Ascending aorta (tissue), 2 donors: ENCODE measurements at places on chromosomes 4 and X.

- no peaks in the 10 kb centered on the region for H3K4me1 ChIP-seq
- peaks cover 5% of the 10 kb centered on the region for H3K36me3 ChIP-seq
- H3K27ac ChIP-seq, result no peak overlapping the region
- H3K4me3 ChIP-seq, result no peak overlapping the region
Observed at GRCh38 chr4:2295900-2296442, 34.1 kb upstream of the MXD4 start.

- H3K27me3 ChIP-seq, result no peaks in the 10 kb centered on the region
- H3K36me3 ChIP-seq, result no peaks in the 10 kb centered on the region
- H3K4me1 ChIP-seq, result peaks cover 4% of the 10 kb centered on the region
- peak; percentile 47 for DNase-seq
- H3K27ac ChIP-seq, result no peak overlapping the region
- H3K4me3 ChIP-seq, result no peak overlapping the region
Observed at GRCh38 chr4:25442863-25443307, 65.8 kb downstream of the ANAPC4 start.

GRCh38 chr4:12036450-12036849 lies 607.8 kb upstream of the HS3ST1 start:
- no peaks in the 10 kb centered on the region for H3K36me3 ChIP-seq
- no peak overlapping the region for H3K27ac ChIP-seq
- H3K4me1 ChIP-seq, result no peaks in the 10 kb centered on the region

DNA sequence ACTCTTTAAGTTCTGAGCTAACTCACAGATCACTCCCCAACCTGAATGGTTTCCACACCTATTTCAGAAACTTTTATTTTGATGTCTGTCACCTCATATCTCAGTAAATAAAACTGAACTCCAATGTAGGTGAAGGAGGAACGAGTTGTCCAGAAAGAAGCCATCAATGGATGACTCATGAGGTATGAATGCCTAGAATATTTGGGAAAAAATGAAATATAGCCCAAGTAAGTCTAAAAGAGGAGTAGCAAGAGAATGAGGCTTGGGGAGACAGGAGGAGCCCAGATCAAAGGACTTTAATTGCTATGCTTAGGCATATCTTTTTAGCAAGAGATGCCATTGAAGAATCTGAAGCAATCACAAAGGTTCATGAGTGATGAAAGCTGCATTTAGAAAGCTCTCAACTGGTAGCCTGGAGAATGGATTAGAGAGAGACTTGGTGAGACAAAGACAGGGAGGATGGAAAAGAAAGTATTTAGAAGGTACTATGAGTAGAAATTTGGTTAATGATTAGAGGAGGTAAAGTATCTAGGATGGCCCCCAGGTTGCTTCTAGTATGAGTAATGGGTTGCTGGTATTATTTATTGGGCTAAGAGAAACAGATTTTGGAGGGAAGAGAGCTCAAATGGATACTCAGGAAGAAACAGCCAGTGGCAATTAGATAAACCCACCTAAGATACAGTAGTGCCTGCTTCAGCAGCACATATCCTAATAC lies 39.4 kb downstream of the NOCT start:
- no peak overlapping the region for H3K27ac ChIP-seq
- no peak overlapping the region for H3K4me3 ChIP-seq
- peaks cover 40% of the 10 kb centered on the region for H3K36me3 ChIP-seq

GRCh38 chr4:1991087-1991486 lies 17.7 kb downstream of the NELFA start:
- H3K27ac ChIP-seq, result no peak overlapping the region
- H3K27me3 ChIP-seq, result no peaks in the 10 kb centered on the region
- H3K36me3 ChIP-seq, result peaks cover 54% of the 10 kb centered on the region
- no peak for DNase-seq

- H3K4me3 ChIP-seq, result no peak overlapping the region
- no peaks in the 10 kb centered on the region for H3K4me1 ChIP-seq
- H3K36me3 ChIP-seq, result no peaks in the 10 kb centered on the region
- no peak for DNase-seq
- H3K27ac ChIP-seq, result no peak overlapping the region
Observed at GRCh38 chr4:71923070-71923469, 108.7 kb upstream of the NPFFR2 start.

- H3K27ac ChIP-seq, result no peak overlapping the region
- no peaks in the 10 kb centered on the region for H3K36me3 ChIP-seq
- H3K27me3 ChIP-seq, result no peaks in the 10 kb centered on the region
- DNase-seq, result no peak
Observed at GRCh38 chr4:152460488-152460887, 75.4 kb downstream of the FBXW7 start.

DNA sequence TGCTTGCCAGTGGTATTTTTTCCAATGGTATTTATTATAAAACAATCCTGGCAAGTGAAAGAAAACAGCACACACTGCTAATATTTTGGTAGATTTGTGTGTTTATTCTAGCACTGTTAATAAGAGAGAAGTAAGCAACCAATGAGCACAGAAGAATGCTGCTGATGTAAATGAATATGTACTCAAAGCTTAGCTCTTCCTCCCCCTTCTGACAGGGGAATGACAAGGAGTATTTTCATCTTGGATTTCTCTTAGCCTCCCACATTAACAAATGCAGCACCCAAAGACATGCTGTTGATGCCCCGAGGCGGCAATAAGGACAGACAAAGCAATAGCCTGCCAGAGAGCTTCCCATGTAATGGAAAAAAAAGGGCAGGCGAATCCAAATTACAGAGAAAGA lies 18.6 kb downstream of the ARHGAP6 start:
- H3K4me1 ChIP-seq, result no peaks in the 10 kb centered on the region
- H3K4me3 ChIP-seq, result no peak overlapping the region
- no peaks in the 10 kb centered on the region for H3K36me3 ChIP-seq
- no peak for DNase-seq

GRCh38 chrX:41722214-41722613 lies 1.8 kb upstream of the GPR82 start:
- no peaks in the 10 kb centered on the region for H3K4me1 ChIP-seq
- H3K4me3 ChIP-seq, result no peak overlapping the region
- no peak for DNase-seq
- H3K27me3 ChIP-seq, result no peaks in the 10 kb centered on the region

- no peaks in the 10 kb centered on the region for H3K4me1 ChIP-seq
- no peak overlapping the region for H3K27ac ChIP-seq
- no peak overlapping the region for H3K4me3 ChIP-seq
Observed at GRCh38 chr4:106898621-106899230, 137.4 kb downstream of the DKK2 start.

DNA sequence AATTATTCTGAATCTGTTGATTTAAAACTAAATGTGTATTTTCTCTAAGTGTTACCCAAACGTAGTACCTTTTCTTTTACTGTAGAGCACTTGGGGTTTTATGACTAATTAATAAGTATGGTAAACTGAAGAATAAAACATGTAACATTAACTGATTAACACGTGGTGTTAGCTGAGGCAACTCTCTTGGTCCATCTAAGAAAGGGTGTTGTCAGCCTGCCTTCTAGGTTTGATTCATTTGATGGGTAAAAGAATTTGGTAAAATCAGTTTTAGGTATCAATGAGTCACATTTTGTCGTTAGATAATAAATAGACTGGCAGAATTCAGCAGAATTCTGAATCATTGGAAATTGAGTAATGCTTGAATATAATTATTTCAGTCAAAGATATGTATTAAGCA lies 99.7 kb downstream of the AFF1 start:
- H3K36me3 ChIP-seq, result no peaks in the 10 kb centered on the region
- H3K4me1 ChIP-seq, result peaks cover 70% of the 10 kb centered on the region
- DNase-seq, result no peak
- no peaks in the 10 kb centered on the region for H3K27me3 ChIP-seq

DNA sequence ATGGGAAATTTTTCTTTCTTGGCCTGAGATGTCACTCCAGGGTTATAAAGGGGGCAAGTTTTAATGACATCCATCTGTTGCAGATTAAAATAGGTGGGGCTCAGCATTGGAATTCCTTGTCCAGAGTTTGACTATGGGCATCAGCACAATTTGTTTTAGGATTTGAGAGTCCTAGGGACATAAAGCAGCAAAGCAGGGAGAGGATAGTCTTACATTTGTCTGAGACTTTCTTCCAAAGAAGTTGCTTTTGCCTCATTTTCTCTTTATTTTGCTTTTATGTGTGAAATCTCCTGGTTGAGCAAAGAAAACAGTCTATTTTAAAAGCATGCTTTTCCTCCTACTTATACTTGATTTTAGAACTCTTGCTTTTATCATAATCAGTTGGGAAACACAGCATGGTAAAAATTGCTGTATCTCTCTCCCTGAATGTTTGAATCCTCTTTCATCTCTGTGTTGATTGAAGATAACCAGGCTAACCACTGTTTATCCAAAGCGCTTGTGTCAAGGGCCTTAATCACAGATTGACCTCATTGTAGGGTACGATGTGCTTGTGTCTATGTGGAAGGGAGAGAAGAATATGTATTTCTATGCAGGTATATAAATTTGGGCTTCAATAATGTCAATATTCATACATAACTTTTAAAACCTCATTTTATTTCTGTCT lies 121.5 kb downstream of the ANK2 start:
- H3K27ac ChIP-seq, result no peak overlapping the region
- DNase-seq, result no peak
- H3K4me1 ChIP-seq, result no peaks in the 10 kb centered on the region
- no peaks in the 10 kb centered on the region for H3K27me3 ChIP-seq

DNA sequence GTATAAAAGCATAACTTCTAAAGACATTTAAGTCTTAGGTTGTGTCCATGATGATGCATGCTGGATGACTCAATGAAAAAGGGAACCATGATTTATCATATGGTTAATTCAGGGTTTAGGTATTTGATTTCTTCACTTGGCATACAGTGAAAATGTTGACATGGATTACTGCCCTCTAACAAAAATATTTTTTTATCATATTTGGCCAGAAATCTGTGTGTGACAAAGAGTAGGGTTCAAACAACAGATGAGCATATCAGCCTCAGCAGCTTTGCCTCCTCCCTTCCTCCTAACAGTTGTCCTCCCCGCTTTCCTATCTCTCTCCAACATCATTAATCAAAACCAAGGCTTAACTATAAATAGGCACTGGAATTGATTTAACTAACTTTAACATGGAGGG lies 46.3 kb downstream of the ARHGAP6 start:
- no peak overlapping the region for H3K27ac ChIP-seq
- no peaks in the 10 kb centered on the region for H3K27me3 ChIP-seq
- no peak for DNase-seq
- no peaks in the 10 kb centered on the region for H3K36me3 ChIP-seq

DNA sequence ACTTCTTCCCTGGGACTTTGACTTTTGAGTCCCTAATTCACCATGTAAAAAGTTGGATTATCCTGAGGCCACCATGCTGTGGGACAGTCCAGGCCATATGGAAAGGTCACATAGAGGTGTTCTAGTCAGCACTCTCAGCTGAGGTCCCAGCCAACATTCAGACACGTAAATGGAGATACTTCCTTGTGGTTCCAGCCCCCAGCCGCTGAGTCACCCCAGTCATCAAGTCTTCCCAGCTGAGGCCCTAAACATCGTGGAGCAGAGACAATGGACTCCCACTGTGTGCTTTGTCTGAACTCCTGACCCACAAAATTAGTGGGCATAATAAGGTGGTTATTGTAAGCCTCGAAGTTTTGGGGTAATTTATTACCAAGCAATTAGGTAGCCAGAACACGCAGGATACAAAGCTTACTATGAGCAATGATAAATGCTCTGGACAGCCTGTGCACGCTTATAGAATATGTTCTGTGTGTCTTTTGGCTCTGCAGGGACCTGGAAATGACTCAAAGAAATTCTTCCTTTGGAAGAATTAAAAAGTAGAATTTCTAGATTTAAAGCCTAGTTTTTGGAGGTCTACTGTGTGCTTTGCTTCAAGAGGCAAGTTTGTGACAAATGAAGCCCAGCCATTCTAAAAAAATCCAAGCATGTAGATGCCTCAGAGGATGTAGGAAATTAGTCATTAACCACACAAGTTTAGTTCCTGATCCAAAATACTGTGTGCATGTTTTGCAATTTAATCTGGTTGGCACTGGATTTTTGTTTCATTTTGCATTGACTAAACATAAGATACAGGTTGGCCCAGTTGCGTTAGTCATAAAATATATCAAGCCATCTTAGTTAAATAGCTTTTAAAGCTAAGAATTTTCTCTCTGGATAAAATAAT lies 33.2 kb upstream of the SLC9A7 start:
- no peak overlapping the region for H3K4me3 ChIP-seq
- peak; percentile 68 for DNase-seq
- H3K27ac ChIP-seq, result peak overlapping the region; percentile 52
- no peaks in the 10 kb centered on the region for H3K27me3 ChIP-seq

DNA sequence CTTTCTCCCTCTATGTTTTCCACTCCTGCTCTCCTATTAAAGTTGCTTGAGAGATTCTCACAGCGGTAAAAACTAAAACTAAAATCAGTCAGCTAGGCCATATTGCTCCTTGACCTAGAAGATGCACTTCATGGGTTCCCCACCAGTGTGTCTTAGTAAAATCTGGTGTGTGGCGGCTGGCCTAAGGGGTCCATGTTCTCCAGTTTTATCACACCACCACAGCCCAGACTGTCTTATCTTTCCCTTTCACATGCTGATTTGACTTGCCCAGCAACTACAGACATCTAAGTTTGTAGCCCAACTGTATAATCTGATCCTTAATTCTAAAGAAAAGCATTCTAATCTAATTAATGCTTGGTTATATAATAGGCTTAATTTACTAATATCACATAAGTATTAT lies 68.0 kb downstream of the ATP8A1 start:
- H3K36me3 ChIP-seq, result no peaks in the 10 kb centered on the region
- H3K27ac ChIP-seq, result no peak overlapping the region
- DNase-seq, result no peak
- no peaks in the 10 kb centered on the region for H3K4me1 ChIP-seq
- no peak overlapping the region for H3K4me3 ChIP-seq

GRCh38 chrX:6149060-6149872 lies 79.4 kb downstream of the NLGN4X start:
- H3K4me3 ChIP-seq, result no peak overlapping the region
- H3K36me3 ChIP-seq, result no peaks in the 10 kb centered on the region
- no peak overlapping the region for H3K27ac ChIP-seq
- no peaks in the 10 kb centered on the region for H3K4me1 ChIP-seq
- H3K27me3 ChIP-seq, result no peaks in the 10 kb centered on the region

DNA sequence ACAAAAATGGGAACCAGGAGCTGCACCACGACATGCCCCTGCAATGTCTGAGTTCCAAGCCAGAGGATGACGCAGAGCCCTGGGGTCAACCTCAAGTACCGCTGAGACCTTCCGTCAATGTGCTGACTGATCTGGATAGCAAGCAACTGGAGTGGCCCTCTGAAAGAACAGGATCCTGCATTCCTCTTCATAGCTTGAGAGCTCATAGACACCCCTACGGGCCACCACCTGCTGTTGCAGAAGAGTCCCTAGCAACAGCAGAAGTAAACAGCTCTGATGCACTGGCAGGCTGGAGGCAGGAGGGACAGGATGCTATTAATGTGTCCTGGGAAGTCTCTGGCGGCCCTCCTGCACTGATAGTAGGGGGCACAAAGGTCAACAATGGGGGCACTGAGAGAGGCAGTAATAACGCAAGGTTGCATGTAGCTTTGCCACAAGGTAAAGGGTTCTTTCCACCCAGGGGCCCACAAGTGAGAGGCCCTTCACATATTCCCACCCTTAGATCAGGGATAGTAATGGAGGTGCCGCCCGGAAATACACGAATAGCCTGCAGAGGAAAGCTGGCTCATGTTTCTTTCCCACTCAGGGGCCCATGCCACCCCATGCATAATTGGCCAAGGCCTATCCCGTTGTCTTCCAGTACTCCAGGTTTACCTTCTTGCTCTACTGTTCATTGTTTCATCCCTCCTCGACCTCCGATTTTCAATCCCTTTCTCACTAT lies 1.3 kb downstream of the PRR32 start:
- no peaks in the 10 kb centered on the region for H3K27me3 ChIP-seq
- H3K27ac ChIP-seq, result no peak overlapping the region
- no peaks in the 10 kb centered on the region for H3K36me3 ChIP-seq
- no peak for DNase-seq
- no peaks in the 10 kb centered on the region for H3K4me1 ChIP-seq
- H3K4me3 ChIP-seq, result no peak overlapping the region

GRCh38 chr4:139633661-139634060 lies 32.0 kb upstream of the MGST2 start:
- H3K4me3 ChIP-seq, result peak overlapping the region; percentile 52
- no peaks in the 10 kb centered on the region for H3K27me3 ChIP-seq
- DNase-seq, result no peak
- H3K27ac ChIP-seq, result no peak overlapping the region
- H3K4me1 ChIP-seq, result no peaks in the 10 kb centered on the region
